ENCODE measurements at places on chromosomes 16 and 17.

DNA sequence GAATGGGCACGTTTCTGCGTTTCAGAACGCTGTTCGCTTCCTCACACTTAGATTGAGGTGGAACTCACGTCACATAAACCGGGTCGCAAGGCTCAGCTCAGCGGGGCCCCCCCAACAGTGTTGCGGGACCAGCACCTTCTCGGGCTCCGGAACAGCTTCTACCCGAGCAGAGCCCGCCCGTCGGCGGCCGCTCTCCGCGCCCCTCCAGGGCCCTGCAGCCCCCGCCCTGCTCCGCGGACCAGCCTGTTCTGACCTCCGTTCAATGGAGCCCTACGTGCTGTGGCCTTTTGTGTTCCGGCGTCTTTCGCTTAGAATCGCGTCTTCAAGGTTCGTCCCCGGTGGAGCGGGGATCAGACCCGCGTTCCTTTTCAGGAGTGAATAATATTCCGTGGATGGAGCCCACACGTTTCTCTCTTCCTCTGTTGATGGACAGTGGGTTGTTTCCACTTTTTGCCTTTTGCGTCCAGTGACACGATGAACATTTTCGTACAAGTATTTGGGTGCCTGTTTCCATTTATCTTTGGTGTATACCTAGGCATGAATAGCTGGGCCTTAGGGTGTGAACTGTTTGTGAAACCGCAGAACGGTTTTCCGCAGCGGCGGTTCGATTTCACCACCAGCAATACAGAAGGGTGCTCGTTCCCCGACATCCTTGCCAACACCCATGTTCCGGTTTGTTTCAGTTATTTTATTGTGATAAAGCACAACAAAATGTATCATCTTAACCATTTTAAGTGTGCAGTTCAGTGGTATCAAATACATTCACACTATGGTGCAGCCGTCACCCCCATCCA is 2.3 kb upstream of the SLC22A31 start:
- DNase-seq: no peak

DNA sequence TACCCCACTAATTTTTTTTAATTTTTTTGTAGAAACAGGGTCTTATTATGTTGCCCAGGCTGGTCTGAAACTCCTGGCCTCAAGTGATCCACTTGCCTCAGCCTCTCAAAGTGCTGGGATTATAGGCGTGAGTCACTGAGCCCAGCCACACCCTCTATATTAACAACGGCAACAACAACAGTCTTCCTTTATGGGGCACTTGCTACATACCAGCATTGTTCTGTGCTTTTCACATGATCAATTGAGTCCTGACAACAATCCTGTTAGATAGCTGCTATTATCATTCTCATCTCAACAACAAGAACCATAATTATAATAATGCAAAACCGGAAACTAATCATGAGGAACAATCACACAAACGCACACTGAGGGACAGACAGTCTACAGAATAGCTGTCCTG is 12.6 kb upstream of the ARL5C start:
- DNase-seq: peak; percentile 57

- no peak for DNase-seq
Measured at GRCh38 chr16:66432429-66432828, 5.3 kb downstream of the BEAN1 start.

DNA sequence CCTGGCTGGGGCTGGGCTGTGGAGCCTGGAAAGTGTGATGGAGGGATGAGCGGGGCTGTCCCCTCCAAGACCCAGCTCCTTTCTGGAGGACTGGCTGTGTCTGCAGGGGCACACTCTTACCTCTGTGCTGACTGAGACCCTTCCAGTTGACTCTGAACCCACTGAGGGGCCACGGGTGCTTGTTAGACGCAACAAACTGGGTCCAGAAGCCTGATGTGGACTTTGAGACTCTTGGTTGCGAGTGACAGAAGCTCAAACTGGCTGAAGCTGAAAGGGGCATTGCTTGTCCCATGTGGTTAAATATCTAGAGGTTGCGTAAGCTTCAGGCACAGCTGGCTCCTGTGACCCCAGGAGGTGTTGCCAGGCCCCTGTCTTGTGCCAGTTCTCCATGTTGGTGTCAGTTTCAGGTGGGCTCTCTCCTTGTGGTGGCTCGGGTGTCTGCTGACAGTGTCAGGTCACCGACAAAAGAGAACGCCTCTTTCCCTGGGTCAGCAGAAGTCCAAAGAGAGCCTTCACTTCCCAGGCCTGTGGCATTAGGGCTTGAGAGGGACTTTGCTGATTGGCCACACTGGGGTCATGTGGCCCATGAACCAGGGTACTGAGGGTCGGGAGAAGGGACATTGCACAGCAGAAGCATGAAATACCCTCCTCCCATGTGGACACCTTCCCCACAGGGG is 16.7 kb downstream of the ADCY7 start:
- DNase-seq: no peak

GRCh38 chr17:61284746-61285145 is 114.9 kb upstream of the TBX2 start:
- no peak for DNase-seq

- no peak for DNase-seq
Measured at GRCh38 chr17:40496634-40497420, 4.6 kb downstream of the TNS4 start.

DNA sequence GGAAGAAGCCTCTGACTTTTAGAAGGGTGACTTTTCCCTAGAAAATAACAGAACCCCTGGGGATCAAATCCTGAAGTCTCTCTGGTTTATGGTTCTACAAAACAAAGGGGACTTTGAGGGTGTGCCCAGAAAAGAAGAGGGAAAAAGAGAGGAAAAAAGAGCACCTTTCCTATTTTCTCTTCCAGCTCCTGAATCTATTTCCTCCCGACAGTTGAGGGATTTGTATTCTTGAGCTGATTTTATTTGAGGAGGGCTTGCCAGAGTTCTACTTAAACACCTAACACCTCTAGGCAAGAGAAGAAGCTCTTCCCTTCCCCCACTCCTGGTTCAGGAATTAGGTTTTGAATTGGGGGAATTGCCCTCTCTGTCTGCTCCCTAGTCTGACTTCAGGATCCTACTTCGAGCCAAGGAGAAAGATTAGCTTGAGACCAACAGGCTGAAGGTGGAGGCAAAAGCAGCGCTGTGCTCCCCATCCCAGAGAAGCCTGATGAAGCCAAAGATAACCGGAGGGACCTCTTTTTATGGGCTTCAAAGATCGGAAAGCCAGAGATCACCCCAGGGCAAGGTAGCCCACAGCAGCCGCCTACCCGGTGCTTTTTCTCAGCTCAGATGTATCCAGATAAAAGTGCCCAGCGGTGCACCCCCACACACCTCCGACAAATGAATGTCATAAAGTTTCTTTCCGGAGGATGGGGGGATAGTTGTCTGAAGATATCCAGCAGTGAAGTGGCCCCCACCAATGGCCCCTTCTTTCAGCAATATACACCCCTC is 796 bp downstream of the HOXB3 start:
- no peak for DNase-seq

- no peak for DNase-seq
Measured at GRCh38 chr16:51430716-51431369, 279.8 kb upstream of the SALL1 start.

- DNase-seq: no peak
Measured at GRCh38 chr17:73750975-73751374, 106.7 kb upstream of the SDK2 start.

- no peak for DNase-seq
Measured at GRCh38 chr17:73896966-73897365, 252.7 kb upstream of the SDK2 start.

GRCh38 chr16:58670177-58670576 is 14.4 kb downstream of the SLC38A7 start:
- no peak for DNase-seq

DNA sequence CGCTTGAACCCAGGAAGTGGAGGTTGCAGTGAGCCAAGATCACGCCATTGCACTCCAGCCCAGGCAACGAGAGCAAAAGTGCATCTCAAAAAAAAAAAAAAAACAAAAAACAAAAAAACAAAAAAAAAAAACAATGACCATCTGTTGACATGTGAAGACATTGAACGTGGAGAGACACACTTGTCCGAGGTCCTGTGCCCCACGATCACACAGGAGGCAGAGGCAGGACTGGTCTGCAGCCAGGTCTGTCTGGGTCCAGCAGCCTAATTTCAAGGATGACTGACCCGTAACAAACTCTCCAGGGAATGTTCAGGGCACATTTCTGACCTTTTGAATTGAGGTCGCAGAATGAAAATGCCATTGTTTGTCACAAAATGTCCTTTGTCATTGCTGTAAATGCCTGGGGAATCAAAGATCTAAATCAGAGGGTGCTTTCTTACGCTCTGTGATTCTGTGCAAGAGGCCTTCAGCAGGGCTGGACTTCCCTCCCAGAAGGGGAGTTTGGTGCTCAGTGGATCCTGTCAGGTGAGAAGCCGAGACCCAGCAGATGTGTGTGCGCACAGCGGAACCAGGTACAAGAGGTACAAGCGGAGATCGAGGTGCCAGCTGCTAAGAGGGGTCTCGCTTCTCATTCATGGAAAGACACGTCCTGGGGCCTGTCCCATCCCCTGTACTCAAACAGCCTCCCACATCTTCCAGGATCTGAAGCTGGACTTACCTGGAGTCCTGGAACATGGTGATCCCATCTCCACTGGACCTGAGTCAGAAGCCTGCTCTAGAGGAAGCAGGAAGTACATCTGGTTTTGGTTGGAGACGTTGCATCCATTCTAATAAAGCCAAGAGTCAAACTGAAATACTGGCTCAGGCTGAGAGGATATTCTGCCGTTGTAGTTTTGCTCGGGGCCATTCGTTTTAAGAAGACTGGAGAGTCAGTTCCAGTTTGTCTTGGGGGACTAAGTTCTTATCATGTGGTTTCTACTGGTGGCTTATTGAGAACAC is 95.8 kb downstream of the IRF8 start:
- DNase-seq: no peak

DNA sequence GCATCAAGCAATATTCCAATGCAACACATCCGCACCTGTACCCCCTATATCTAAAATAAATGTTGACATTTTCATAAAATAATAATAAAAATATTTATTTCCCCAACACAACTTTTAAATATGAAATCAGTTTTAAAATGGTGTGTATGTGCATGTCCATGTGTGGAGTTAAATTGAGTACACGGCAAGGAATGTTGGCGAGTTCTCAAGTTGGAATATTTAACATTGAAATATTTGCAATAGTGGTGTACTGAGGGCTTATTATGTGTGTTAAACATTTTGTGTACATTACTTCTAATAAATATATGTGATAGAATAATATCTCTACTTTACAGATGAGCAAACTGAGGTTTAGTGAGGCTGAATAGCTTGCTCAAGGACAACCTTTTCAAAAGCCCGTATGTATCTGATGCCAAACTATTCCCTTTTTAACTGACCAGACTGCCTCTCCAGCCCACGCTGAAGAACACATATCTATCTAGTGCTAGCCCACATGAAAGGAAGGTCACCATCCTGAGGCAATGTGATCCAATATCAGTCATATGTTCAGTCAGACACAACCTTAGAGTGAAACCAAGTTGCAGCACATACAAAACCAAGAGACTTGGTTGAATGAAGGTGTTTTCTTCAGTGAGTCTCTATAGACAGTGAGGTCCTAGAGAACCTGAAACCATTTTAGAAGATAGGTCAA is 192.2 kb upstream of the CDH11 start:
- DNase-seq: no peak

GRCh38 chr16:57477531-57478202 is 8.6 kb downstream of the DOK4 start:
- no peak for DNase-seq

GRCh38 chr16:58462997-58463941 is 36.7 kb upstream of the NDRG4 start:
- DNase-seq: no peak

GRCh38 chr17:29699283-29699682 is 76.6 kb upstream of the CORO6 start:
- DNase-seq: no peak

DNA sequence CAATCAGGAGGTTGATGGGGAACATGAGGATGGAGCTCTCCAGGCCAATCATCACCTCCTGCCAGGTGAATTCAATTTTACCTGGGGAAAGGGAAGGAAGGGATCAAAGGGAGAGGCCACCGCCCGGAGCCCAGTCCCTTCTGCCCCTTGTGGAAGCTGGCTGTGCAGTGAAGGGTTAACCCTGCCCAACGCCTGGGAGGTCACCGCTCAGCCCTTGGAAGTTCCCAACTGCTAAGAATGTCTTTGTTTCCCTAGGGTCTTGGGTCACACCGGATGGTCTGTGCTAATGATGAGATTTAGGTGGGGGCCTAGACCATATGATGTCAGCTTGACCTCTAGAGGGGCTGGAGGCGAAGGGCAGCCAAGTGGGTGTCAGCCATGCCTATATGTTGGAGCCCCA is 52.1 kb upstream of the GCSH start:
- no peak for DNase-seq

Data from RWPE1 (cell line).